CD14-positive monocyte (primary cell): ENCODE measurements at places on chromosomes 5 and 9.
A peak's percentile ranks its signal among the peaks of the same experiment; 100 is the strongest.

GRCh38 chr9:91765296-91765695 lies 184.7 kb downstream of the ROR2 start:
- DNase-seq = no peak

- no peak for DNase-seq
Observed at GRCh38 chr9:113948891-113949570, 72.9 kb downstream of the ZNF618 start.

DNA sequence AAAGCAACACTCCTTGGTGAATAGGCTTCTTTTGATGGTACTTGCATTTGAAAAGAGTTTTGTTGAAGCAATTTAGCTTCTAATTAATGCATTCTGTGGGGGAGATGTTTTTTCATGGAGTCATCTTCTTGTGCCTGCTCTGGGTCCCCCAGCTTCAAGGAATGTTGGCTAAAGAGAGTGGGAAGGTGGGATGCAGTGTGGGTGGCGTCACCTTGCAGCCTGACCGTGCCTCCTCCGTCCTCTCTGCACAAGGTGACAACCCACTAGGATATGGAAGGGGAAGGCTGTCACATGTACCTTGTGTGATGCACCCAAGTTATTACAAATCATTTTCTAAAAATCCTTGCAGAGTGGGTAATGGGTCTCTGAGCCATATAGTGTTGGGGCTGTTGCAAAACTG lies 70.7 kb downstream of the DAPK1 start:
- DNase-seq = no peak

GRCh38 chr9:16258191-16258590 lies 612.3 kb downstream of the BNC2 start:
- no peak for DNase-seq

GRCh38 chr5:56080375-56081052 lies 85.8 kb upstream of the IL6ST start:
- no peak for DNase-seq

GRCh38 chr5:173902334-173902733 lies 14.2 kb downstream of the CPEB4 start:
- DNase-seq = no peak

GRCh38 chr5:126659805-126660482 lies 59.2 kb downstream of the PHAX start:
- DNase-seq = no peak

DNA sequence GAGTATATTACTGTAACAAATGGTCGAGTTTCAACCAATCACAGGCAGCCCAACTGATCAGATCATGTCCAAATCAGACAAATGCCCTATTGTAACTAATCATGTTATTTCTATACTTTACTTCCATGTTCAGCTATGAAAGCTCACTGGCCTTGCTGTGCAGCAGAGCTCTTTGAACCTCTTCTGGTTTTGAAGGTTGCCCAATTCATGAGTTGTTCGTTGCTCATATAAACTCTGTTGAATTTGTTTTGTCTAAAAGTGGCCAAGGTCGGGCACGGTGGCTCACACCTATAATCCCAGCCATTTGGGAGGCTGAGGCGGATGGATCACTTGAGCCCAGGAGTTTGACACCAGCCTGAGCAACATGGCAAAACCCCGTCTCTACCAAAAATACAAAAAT lies 21.6 kb downstream of the PDE6A start:
- DNase-seq = no peak

GRCh38 chr5:63233361-63233760 lies 654.7 kb downstream of the LRRC70 start:
- no peak for DNase-seq

- no peak for DNase-seq
Observed at GRCh38 chr9:18542837-18543405, 69.0 kb downstream of the ADAMTSL1 start.

DNA sequence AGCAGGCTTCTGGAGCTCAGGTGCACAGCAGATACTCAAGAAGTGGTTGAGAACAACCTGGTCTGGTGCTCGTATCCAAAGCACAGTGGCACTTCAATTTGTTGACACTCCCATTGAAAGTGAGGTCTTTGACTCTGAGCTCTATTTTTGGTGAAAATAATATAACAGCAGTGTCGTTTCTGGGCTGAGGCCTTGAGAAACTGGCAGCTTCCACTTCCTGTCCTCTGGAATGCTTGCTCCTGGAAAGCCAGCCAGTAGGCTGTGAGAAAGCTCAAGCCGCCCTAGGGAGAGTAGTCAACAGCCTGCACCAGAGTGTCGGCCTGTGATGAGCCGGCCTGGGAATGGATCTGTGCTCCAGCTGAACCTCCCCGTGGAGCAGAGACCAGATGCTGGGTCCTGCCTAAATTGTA lies 6.8 kb upstream of the SUSD3 start:
- DNase-seq = no peak

DNA sequence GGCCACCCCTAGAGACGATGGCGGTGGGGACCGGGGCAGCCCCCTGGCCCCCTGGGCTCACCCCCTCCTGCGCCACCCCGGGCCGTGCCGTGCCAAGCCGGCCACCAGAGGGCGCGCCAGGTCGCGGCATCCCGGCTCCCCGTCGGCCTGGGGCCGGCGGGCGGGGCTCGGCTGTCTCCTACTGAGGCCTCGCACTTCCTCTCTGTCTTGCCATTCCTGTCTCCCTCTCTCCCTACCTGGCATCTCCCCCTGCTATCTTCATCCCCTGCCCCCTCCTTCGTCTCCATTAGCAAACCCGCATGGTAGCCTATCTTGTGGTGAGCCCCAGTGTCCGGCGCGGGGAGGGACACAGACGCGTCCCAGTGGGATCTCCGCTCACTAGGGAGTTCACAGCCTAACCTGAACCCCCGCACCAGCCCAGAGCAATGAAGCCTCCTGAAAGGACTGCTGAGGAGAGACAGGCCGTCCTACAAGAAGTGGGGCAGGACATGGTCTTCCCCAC lies 29.8 kb upstream of the FABP6 start:
- DNase-seq = peak; percentile 61

DNA sequence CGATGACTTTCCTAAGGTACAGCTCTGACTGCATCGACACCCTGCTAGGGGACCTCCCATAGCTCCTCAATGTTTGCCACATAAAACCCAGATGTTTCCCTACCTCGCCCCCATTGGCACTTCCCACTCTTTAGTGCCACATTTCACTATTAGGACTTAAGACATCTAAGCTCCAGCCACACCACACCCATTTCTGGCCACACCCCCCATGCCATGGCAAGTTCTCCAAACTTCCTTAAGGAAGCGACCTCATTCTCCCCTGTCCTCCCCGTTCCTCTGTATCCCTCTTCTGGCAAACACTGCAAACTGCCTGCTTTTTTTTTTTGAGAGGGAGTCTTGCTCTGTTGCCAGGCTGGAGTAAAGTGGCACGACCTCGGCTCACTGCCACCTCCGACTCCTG lies 62.9 kb downstream of the USP20 start:
- peak; percentile 37 for DNase-seq

DNA sequence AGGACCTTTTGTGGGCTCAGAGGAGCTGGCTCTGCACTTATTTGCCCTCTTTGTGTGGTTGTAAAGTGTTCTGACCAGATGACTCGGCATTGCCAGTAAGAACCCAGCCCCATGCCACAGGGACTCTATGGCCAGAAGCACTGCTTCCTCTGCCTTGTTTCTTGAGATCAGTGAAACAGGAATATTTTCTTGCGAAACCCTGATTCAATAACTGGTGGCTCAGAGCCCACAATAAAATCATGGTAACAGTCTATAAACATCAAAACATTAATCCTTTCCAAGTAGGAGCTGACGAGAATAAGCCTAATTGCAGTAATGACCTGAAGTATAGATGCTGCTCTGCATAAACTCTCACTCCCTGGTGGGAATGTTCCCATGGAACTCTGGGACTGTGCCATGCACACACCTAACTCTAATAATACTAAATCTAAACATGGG lies 344.3 kb downstream of the ZNF608 start:
- no peak for DNase-seq

- no peak for DNase-seq
Observed at GRCh38 chr5:175325681-175326080, 118.3 kb downstream of the DRD1 start.

GRCh38 chr9:126480813-126481212 lies 132.9 kb upstream of the LMX1B start:
- DNase-seq = no peak

- DNase-seq = no peak
Observed at GRCh38 chr5:172336264-172336663, 52.7 kb upstream of the UBTD2 start.

DNA sequence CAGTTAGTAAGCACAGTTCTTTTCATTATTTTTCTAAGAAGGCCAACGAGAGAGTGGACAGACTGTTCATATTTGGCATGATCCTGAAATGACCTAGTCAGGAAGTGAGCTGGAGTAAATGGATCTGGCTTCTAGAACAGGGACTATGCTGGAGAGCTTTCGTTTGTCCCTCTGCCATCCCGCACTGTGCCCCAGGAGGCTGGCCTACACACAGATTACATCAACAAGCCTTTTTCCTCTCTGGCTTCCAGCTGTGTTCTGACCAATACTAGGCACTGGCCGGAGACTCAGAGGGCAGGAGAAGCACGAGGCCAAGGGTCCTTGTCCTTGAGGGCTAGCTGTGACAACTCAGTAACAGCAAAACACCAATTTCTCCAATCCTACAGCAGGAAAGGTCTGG lies 127.8 kb downstream of the MED27 start:
- DNase-seq = no peak

DNA sequence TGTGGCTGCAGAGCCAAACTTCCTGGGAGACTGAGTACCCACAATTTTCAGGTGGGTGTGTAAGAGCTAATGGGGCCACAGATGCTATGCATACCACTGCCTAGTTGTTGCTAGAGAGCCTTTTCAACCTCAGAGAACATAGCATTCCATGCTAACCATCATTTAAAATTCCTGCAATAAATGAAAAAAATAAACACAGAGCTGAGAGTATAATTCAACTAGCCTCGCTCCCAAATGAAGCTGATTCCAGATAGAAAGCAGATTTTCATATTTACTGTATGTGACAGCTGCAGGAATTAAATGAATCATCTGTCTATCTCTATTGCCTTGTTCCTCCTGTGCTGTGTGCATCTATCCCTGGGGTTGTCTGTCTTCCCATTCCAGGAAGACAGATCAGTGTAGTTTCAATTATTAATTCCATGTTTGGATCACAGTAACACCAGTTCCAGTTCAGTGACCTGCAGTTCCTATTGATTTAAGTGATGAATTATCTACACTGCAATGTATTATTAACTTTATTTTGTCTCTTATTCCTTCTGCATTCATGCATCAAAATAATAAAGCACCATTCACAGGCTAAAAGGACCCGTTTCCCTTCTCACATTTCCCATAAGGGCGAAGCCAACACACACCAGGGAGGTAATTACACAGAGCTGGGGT lies 324.5 kb downstream of the SLIT3 start:
- DNase-seq = no peak

- DNase-seq = no peak
Observed at GRCh38 chr5:132971483-132972435, 8.3 kb upstream of the AFF4 start.

DNA sequence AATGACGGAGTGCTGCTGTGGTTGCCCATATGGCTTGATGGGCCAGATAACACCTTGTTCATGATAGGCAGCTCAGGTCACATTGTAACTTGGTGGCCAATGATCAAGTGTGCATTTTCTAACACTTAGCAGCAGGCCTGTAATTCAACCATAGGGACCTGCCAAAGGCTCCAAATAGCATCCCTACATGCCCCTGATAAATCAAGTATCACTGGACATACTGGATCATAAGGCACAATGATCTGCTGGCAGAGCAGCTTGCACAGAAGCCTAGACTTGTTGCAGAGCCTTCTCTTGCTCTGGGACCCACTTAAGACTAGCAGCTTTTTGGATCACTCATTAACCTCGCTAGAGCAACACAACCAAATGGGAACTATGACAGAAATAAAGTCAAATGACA lies 46.0 kb upstream of the ISOC1 start:
- DNase-seq = no peak

DNA sequence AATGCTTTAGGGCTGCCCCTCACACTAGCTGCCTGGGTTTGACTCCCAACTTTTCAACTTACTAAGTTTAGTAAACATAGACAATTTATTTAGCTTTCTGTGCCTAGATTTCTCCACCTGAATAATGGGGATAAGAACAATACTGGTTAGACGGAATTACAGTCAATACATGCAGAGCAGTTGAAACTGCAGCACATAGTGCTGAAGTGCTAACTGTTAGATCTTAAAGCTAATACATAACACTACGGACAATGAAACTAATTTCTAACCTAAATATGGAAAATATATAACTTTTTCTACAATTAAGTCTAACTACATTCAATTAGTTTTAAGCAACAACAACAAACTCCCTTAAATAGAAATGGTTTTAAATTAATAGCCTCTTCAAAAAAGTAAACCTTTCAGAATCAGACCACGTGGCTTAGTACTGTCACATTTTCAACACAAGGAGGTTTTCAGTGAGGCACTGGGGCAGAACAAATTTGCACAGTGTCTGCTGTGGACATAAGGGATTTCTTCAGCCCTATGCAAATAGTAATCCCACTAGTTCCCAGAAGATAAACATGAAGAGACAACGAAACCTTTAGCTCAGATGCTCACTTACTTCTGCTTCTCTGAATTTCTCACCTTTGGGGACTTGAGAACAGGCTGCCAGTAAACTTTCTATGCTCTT lies 293.4 kb downstream of the EDIL3 start:
- no peak for DNase-seq

GRCh38 chr5:136736021-136736420 lies 370.7 kb upstream of the TRPC7 start:
- no peak for DNase-seq

DNA sequence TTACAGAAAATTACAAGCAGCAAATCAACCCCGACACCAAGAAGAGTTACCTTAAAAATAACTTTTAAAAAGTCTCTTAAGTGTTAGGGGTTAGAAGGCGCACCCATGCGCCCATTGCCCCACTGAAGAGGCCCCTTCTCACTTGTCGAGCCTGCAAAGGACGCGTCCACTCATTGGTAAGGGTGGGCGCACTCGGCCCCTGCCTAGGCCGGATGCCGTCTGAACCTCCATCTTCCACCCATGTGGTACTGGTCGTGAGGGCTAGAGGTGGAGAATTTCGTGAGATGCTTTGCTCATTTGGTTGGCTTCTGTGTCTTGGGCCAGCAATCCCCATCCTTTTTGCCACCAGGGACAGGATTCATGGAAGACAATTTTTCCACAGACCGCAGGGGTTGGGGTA lies 27.5 kb upstream of the LRRC14B start:
- no peak for DNase-seq

DNA sequence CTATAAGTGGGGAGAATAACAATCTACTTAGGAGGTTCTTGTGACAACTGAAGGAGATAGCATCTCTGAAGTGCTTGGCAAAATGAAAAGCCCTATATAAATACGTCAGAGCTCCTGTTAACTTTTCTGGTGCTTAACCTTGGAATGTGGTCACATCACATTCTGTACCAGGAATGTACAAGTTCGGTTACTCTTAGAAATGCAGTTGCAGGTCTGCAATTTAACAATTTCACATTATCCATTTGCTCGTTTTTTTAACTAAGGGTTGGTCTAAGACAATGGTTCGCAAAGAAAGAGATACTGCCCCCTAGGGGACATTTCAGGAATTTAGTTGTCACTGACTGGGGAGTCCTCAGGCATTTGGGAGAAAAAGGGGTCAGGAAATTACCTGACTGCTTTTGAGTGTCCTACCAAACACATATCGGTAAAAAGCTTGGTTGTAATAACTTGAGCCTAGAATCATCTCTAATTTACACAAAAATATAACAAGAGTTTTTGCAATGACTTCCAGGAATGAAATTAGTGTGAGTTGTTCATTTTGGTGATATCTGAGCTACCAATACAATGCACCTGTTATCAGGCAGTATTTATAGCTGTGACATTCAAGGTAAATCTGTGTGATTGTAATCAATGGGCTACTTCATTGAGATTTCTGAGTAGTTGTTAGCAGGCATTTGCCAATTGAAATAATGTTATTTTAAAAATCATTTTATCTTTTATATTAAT lies 5.4 kb upstream of the HBEGF start:
- peak; percentile 64 for DNase-seq
